NCI-H460 (cell line): ENCODE measurements at places on chromosomes 4 and X. TPM values are rescaled to one million over a fixed set of nuclear protein-coding genes. Genes with fewer than 3 reads are reported as not detected.

- DNase-seq: no peak
Measured at GRCh38 chr4:41119867-41120295, 94.5 kb downstream of the APBB2 start.

DNA sequence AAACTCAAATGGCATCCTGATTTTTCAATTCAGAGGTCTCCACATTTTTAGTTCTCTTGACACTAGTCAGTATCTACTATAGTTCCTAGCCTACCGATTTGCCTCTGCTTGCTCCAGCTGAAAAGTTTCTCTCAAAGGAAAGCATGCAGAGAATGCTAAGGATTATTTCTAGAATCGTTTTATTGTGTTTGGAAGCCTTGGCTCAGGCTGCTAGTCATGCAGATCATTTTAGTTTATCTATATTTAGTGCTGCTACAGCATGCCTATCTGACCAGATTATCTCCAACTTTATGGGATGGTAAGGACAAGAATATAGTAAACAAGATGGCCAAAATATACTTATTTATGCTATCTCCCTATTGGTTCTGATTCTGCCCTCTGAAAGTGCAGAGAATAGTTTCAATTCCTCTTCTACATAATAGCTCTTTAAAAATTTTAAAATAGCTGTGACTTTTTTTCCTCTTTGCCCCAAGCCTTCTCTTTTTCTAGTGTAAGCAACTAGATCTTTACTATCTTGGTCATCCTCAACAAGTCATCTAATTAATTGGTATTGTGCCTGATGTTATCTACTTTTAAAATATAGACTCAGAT, 15.7 kb upstream of the DRP2 start:
- DNase-seq: no peak

- DNase-seq: peak; percentile 78
Measured at GRCh38 chrX:115560978-115561604, at the start of gene PLS3. PLS3 (plus strand) TSS chrX:115561174; CDS start chrX:115610251, 49,077 bp downstream.

- DNase-seq: no peak
Measured at GRCh38 chrX:69388526-69388925, 115.6 kb upstream of the NALF2 start.

SSX3 gene
- total RNA-seq: not detected in 2 replicates

TBX22 gene
- total RNA-seq: not detected in 2 replicates

XK gene
- 0.61 and 0.62 TPM in 2 replicates for total RNA-seq

GPR82 gene
- total RNA-seq: not detected in 2 replicates
